ENCODE measurements at places on chromosomes 2 and 18. TPM values are rescaled to one million over a fixed set of nuclear protein-coding genes. Genes with fewer than 3 reads are reported as not detected.

The WDFY1 gene
- 26.9 TPM for polyA plus RNA-seq

The MOGAT1 gene
- not detected for polyA plus RNA-seq

The UCN gene
- 1.3 TPM for polyA plus RNA-seq

The PARD6G gene
- polyA plus RNA-seq, result 4.8 TPM

The IL18R1 gene
- polyA plus RNA-seq, result 1.2 TPM

The TWIST2 gene
- 104 TPM for polyA plus RNA-seq

The ITGA6 gene
- 71.6 TPM for polyA plus RNA-seq

The TUBA4B gene
- not detected for polyA plus RNA-seq

The DNPEP gene
- 36.0 TPM for polyA plus RNA-seq

The RGPD4 gene
- polyA plus RNA-seq, result not detected

The NLRC4 gene
- 1.2 TPM for polyA plus RNA-seq

The TEX51 gene
- polyA plus RNA-seq, result not detected

The TRABD2A gene
- 0.78 TPM for polyA plus RNA-seq

The PROM2 gene
- 0.50 TPM for polyA plus RNA-seq

The WDSUB1 gene
- polyA plus RNA-seq, result 8.5 TPM

The ZEB2 gene
- 97.8 TPM for polyA plus RNA-seq

The WDPCP gene
- polyA plus RNA-seq, result 7.2 TPM

The CTLA4 gene
- polyA plus RNA-seq, result 0.94 TPM

The SLC23A3 gene
- polyA plus RNA-seq, result 0.57 TPM

The BCL11A gene
- 4.2 TPM for polyA plus RNA-seq

The TPO gene
- 0.07 TPM for polyA plus RNA-seq

The ALPP gene
- polyA plus RNA-seq, result 0.29 TPM

The ZBTB7C gene
- 4.6 TPM for polyA plus RNA-seq

The BOK gene
- 45.4 TPM for polyA plus RNA-seq

The PPP3R1 gene
- 50.1 TPM for polyA plus RNA-seq

The TLX2 gene
- polyA plus RNA-seq, result 0.08 TPM

The SIX3 gene
- not detected for polyA plus RNA-seq

The CDH2 gene
- 6.7 TPM for polyA plus RNA-seq

The CCL20 gene
- 0.50 TPM for polyA plus RNA-seq

The FNDC4 gene
- polyA plus RNA-seq, result 7.0 TPM

The ZSCAN30 gene
- polyA plus RNA-seq, result 16.7 TPM

The HJURP gene
- polyA plus RNA-seq, result 10.0 TPM

The CD207 gene
- polyA plus RNA-seq, result 0.13 TPM

The TRAPPC12 gene
- polyA plus RNA-seq, result 51.0 TPM

The SOX11 gene
- polyA plus RNA-seq, result 19.2 TPM

The HOXD1 gene
- polyA plus RNA-seq, result 1.7 TPM

The KLHL30 gene
- 18.0 TPM for polyA plus RNA-seq

The MARS2 gene
- 4.1 TPM for polyA plus RNA-seq

The SPR gene
- 3.4 TPM for polyA plus RNA-seq

The SULT1C4 gene
- 24.9 TPM for polyA plus RNA-seq
